ENCODE measurements at places on chromosomes 13 and 19.

- DNase-seq = no peak
Measured at GRCh38 chr13:48860364-48860763, 115.3 kb upstream of the FNDC3A start.

- no peak for DNase-seq
Measured at GRCh38 chr13:31073859-31074718, 87.6 kb downstream of the HSPH1 start.

GRCh38 chr19:39765091-39766076 is 13.3 kb upstream of the LEUTX start:
- peak; percentile 3 for DNase-seq

- DNase-seq = no peak
Measured at GRCh38 chr13:110910013-110910890, 4.6 kb downstream of the ANKRD10 start.

GRCh38 chr13:112760435-112760834 is 70.6 kb downstream of the ATP11A start:
- DNase-seq = no peak

DNA sequence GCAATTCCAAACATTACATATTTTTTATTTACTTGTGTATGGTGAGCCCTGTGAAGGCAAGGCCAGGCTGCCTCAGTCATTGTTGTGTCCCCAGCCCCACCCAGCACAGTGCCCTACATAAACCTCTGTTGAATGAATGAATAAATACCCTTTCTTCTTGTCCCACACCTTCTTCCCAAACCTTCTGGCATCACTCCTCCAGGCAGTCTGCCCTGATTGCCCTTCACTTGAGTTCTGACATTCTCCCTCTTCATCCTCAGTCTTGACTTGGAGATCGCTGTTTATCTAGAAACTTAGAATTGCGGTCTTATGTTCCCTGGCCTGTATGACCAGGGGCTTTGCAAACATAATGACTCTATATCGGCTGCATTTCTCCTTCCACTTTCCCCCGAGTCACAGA is 5.2 kb upstream of the OPA3 start:
- DNase-seq = no peak

GRCh38 chr19:57615346-57615745 is 1.3 kb downstream of the ZNF134 start:
- DNase-seq = no peak
